Activated CD4-positive, alpha-beta T cell treated with anti-CD3 and anti-CD28 coated beads for 36 hours (primary cell): ENCODE measurements at places on chromosomes 5 and 9. TPM values are rescaled to one million over a fixed set of nuclear protein-coding genes. Genes with fewer than 3 reads are reported as not detected.

SLC35A4 gene
- 61.8 TPM for total RNA-seq

PIK3R1 gene
- 49.0 TPM for total RNA-seq

GRCh38 chr5:141371572-141372475, 1.8 kb downstream of the PCDHGB3 start:
- DNase-seq, result no peak

SLC34A3 gene
- total RNA-seq, result not detected

- no peak for DNase-seq
These were observed 47.8 kb upstream of the SUSD3 start for GRCh38 chr9:93010704-93011103.

DNA sequence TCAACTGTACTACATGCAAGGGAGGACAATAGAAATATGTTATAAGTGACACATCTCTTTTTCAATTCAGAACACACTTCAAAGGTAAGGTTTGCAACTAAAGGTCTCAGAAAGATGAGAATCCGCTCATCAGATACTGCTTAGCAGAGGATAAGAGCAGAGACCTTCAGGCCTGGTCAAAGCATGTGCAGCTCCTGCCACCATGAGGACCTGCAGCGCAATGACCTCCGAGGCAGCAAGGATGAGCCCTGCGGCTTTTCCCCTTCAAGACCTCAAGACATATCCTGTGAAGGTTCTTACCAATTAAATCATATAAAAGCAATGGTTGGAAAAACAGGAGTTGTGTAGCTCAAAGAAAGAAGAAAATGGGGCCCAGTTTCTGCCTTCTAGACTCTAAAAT, 135.8 kb downstream of the TRIM36 start:
- peak; percentile 11 for DNase-seq

DNA sequence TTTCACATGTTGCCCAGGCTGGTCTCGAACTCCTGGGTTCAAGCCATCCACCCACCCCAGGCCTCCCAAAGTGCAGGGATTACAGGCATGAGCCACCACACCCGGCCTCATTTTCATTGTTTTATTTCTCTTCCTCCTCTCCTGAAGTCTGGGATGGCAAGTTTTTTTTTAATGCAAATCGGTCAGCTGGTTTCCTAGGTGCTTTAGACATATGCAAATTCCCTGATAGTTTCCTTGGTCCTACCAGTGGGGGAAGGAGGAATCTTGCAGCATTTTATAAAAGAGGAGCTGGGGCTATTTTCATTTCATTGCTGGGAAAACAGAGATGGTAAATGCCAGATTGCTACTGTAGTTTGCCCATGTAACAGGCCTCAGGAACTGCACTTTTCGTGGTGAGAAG, 179.4 kb downstream of the ACTL7B start:
- no peak for DNase-seq

PIGO gene
- 21.0 TPM for total RNA-seq

SLC2A6 gene
- total RNA-seq, result 1.9 TPM

DNA sequence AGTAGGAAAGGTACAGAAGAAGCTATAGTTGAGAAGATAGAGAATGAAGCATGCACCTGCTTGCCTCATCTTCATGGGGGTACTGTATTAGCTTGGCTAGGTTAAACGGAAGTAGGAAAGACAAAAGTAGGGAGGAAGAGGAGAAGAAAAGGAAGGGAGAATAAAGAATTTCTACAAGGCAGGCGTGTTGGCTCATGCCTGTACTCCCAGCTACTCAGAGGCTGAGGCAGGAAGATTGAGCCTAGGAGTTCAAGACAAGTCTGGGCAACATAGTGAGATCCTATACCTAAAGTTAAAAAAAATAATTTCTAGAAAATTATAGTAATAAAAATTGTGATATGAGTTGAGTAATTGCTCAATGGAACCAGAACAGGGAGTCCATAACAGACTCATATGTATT, 61.9 kb downstream of the APTX start:
- no peak for DNase-seq

GRCh38 chr9:99531313-99531712, 290.4 kb upstream of the NR4A3 start:
- DNase-seq, result no peak

CRAT gene
- total RNA-seq, result 13.2 TPM

GRCh38 chr5:52947851-52948250, 41.3 kb upstream of the ITGA2 start:
- DNase-seq, result no peak

KIAA1958 gene
- 9.7 TPM for total RNA-seq

LOX gene
- not detected for total RNA-seq

C5orf24 gene
- total RNA-seq, result 24.5 TPM

- DNase-seq, result no peak
These were observed 41.9 kb upstream of the STOM start for GRCh38 chr9:121411993-121412392.

CBY3 gene
- total RNA-seq, result 0.71 TPM
